ENCODE measurements at places on chromosomes 12 and 14.

DNA sequence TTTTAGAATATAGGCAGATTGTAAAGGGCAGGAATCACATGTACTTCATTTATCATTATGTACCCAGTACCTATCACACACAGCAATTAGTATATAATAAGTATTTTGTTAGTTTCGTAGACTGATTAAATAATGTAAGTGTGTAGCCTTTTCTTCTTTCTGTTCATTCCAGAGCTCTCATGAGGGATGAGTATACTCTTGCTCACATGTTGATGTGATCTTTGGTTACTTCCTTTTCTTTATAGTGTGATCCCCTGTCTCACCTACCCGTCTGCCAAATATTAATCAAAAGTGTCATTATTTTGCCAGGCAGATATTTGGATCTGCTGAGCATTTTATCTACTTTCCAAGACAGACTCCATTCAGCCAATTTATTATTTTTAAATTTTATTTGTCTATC, 156.1 kb downstream of the PCNX1 start:
- no peak for DNase-seq

GRCh38 chr14:71430678-71431376, 501.4 kb upstream of the RGS6 start:
- no peak for DNase-seq

DNA sequence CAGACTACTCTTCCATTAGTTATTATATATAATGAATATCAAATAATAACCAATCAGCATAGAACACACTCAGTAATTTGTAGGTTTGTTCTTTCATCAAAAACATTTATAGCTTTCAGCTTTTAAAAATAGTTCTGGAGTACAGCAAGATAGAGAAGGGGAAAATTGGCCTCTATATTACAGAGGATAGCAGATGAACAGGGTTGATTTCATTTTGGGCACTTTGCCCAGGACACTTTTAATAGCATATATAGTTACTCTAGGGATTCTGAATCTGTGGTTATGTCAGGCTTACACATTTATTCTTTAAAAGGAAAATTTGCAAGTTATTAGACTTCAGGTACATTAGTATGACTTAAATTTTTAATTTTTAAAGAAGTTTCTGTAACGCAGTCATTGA, 52.6 kb downstream of the IFT81 start:
- DNase-seq: no peak

DNA sequence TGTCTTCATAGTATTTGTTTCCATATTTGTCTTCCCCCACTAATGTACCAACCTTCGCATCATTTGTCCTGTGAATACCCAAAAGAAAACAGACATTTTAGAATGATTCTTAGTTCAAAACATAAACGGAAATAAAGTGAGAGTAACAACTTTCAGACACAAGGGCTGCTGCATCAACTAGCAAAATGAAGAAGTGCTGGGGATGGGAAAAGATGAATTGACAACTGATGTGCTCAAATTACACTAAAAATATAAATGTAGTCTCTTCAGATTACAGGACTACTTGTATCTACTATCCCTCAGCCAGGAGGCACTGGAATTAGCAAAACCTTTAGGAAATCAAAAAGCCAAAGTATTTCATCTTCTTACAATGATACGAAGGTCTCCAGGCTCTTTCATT, 743 bp downstream of the NDUFA12 start:
- DNase-seq: no peak

DNA sequence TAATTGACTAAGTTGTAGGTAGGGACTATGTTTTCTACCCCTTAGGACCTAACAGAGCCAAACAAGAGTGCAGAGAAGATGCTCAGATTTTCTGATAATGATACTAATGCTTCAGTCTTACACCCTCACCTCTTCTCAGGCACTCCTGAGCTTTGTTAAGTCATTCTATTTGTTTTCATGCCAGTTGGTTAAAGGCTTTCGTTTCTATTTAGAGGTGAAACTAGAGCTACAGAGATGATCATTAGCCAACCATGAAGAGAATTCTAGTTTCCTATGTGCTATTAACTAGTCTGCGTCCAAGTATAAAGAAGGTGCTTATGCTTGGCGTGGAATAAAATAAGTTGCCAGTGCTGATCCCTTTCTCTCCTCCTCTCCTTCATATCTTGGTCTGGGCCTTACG, 34.6 kb upstream of the PYGL start:
- DNase-seq: no peak

DNA sequence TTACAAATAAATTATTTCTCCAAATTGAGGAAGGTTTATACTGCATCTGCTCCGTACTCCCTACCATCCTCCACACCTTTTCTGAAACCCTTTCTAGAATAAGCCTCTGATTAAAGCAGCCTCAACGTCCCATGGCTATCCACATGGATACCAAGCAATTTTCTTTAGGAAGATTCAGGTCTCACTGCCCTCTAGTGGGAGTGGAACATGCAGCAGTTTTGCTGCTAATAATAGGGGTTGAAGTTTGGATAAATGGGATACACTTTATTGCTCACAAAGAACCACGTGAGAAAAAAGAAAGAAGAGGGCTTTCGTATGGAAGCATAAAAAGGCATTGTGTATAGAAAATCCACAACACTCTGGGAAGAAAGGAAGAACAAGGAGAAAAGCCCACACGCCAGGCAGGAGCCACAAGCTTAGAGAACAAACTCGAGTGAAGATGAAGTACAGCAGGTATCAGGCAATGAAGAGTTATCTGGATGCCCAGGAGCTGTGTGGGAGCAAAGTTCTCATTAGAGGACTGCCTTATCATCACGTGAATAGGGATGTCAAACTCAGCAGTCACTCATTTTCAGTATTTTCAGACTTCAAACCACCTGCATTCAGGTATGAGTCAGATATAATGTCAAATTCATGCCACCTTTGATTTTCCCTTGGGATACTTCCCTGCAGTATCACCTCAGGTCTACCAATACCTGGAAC, 45.8 kb downstream of the CCER1 start:
- no peak for DNase-seq

DNA sequence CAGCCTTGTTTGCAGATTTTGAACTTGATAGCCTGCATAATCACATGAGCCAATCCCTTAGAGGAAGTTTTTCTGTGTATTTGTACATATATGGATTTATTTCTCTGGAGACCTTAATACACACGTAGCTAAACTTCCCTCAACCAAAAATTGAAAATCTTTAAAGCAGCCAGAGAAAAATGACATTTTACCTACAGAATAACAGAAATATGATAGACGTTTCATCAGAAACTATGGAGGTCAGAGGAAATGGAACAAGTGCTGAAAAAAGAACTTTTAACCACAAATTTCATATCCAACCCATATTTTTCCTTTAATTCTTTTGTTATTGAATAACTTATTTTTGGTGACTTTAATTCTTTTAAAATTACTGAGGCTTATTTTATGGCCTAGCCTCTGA, 177.7 kb downstream of the CCDC91 start:
- no peak for DNase-seq

DNA sequence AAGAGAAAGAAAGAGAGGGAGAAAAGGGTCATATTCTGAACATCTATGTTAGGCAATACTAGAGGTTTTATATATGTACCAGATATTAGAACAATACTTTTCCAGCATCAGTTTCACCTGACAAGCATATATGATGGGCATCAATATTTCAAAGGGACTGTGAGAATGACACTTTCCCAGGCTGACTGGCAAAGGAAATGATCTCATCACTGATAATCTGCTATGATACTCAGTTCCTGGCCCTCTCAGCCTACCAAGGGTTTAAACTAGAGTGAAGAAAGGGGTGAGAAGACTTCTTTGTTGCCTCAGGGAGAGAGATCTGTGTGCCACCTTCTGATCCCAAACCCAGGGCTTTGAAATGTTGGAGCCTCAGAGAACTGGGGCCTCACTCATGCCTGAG, 183.5 kb downstream of the TTC8 start:
- no peak for DNase-seq

- no peak for DNase-seq
These were observed 46.7 kb downstream of the TESC start for GRCh38 chr12:117052386-117053049.

- DNase-seq: peak; percentile 58
These were observed 2.7 kb downstream of the RAP1B start for GRCh38 chr12:68613209-68613904.

GRCh38 chr14:53346988-53347387, 193.9 kb upstream of the DDHD1 start:
- no peak for DNase-seq

DNA sequence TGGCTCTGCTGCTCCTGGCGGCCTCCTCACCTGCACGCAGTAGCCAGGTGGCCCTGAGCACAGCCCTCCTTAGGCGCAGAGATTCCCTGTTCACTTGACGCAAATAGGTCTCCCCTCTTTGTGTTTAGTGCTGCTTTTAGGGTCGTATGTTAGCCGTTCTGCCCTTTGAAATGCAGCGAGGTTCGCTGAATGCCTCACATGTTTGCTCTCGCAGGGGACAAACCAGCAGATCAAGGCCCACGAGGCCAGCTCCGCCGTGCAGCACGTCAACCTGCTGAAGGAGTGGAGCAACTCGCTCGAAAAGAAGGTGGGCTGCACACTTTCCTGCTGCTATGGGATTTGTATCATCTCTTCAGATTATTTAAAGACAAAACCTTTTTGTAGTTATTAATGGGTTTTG, 31.4 kb upstream of the AMN start:
- DNase-seq: no peak

DNA sequence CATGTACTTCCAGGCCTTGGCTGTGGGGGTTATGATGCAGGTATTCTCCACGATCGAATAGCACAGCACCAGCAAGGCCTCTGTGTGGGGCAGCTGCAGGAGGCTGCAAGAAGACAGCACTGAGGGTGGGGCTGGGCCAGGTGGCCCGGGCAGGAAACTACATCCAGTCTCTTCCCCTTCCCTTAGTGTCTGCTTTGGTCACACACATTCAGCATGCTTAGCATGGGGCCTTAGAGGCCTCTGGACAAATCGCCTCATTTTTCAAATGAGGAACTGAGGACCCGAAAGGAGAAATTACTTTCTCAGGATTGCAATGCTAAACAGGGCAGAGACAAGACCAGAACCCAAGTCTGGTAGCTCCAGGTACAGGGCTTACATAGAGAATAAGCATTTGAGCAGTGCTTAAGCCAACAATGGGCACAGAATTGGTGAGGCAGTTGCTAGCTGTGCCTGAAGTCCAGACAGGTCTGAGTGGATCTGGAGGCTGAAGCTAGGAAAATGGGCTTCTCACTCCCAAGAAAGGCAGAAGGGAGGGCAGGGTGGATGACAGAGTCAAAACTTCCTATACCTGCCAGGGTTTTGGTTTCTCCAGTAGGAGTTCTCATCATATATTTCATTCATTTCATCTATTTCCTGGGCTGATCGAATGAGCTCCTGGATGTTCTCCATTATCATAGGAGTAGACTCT, 3.5 kb downstream of the ACRBP start:
- DNase-seq: no peak

DNA sequence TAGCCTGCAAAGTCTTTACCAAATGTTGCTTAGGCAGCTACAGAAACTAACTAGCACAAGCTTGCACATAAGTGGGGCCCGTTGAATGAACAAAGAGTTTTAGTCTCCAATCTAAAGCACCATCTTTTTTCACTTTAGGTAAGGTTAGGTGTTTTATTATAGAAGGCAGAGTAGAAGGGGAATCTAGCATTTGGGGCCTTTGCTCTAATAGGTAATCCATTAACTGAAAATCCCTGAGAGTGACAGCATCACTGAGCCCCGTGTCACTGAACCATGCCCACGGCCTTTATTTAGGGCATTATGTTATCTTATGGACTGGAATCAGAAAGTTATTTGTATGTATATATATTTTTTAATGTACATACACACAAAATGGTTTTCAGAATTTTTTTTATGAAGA, 25.1 kb downstream of the CPNE8 start:
- DNase-seq: no peak

DNA sequence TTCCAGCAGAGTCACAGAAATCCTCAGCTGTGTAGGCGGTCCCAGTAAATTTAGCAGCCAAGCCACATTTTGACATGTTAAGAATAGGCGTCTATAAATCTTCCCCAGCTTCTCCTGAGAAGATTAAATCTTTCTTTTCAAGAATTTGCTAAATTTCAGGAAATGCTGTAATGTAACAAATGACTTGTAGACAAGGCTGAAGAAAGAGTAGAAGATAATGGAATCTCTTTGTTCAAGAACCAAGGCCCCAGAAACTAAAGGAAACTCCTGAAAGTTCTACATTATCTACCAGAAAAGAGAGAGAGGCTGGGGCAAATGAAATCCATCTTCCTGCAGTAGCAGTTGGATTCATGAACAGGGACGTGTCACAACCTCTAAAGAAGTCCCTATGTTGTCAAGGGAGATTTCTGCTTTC, 760.3 kb downstream of the NOVA1 start:
- DNase-seq: no peak

GRCh38 chr14:73785834-73786635, 65.6 kb upstream of the PTGR2 start:
- peak; percentile 46 for DNase-seq

DNA sequence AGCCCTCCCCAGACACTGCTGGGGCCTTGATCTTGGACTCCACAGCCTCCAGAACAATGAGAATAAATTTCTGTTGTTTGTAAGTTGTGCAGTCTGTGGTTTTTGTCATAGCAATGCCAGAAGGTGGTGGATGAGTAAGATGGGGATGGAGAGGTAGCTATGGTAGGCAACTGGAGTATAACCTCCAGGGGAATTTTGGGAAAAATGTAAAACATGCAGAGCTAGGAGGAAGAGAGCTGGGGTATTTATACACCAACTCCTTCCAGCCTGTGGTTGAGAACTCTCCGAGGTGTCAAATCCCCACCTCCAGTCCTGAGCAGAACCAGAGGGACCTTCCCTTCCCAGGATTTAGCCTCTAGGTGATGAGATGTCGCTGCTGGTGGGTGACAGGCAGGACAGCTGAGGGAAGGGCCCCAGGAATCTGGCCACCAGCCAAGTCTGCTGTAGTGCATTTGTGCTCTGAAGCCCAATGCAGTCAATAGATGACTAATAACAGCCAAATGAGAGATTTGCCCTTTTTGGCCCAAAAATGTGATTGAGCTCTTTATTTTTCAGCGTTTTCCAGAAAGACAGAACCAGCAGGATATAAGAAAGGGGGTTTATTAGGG, 19.1 kb upstream of the CEP170B start:
- DNase-seq: no peak

DNA sequence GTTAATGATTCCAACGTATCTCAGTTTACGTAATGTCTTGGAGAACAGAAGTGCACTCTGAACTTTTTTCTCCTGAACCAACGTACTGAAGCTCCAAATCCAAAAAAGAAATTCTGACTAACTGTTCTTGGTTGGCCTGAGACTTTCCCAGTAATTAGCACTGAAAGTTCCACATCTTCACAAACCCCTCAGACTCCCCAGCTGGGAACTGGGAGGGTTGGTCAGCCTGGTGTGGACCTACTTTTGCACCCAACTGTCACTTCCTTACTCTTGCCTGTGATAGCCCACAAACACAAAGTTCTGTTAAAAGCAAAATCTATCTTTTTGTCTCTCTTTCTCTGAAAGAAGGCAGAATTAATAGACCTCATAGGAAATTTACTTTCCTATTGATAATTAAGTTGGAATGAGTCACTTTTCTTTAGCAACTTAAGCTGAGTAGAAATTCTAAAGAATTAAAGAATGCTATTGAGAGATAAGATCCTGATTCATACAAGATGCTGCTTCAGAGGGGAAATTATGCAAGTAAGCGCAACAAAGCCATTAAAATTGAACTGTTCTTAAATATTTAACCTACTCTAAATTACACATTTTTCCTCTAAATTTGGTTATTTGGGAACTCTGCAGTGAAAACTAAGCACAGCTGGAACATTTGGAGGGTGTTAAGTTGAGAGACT, 155.0 kb downstream of the EPS8 start:
- no peak for DNase-seq

Data from activated CD8-positive, alpha-beta memory T cell treated with anti-CD3 and anti-CD28 coated beads, Interleukin-2, amount 50 U/mL, for 4 hours (primary cell).